ENCODE measurements at places on chromosomes 7 and 10.

DNA sequence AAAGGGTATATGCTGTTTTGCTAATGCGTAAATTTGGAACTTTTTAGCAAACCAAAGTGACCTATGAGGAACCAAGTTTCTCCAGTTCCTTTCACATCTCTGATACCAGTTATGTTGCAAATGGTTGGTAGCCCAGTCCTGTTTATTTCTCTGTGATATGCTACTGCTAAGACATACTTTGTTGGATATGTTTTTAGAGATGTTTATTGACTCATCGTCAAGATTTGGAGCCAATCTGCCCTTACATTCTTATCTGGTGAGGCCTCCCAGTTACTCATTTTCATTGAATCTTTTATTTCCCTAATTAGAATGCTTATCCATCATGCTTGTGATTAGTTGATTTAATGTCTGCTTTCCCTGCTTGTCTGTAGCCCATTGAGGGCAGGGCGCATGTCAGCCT is 58.9 kb downstream of the LRGUK start:
- no peak for DNase-seq

GRCh38 chr10:613271-614138 is 76.0 kb downstream of the DIP2C start:
- DNase-seq, result no peak

DNA sequence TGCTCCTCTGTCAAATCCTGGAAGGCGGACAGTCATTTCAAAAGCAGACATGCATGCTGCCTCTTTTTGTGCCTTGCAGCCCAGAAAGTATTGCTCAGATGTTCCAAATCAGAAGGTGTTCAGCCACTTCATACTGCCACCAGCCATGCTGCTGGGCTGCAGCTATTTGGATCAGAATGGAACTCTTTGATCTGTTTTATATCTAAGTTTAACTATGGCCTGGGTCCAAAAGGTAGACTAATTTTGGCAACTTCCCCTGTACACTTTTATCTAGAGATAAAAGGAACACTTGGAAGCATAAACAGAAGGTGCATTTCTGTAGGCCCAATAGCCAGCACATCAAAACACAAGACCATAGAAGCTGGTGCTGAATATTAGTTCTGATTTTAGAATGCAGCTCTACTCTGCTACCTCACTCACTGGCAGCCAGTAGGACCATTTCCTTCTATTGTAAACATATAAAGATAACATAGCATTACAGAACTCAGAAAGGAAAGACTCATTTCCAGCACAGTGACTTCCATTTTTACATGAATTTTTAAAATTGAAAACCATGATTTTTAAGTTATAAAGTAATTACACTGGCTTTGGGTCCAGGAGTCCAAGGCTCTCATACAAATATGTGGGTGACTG is 143.1 kb upstream of the CAV2 start:
- no peak for DNase-seq

DNA sequence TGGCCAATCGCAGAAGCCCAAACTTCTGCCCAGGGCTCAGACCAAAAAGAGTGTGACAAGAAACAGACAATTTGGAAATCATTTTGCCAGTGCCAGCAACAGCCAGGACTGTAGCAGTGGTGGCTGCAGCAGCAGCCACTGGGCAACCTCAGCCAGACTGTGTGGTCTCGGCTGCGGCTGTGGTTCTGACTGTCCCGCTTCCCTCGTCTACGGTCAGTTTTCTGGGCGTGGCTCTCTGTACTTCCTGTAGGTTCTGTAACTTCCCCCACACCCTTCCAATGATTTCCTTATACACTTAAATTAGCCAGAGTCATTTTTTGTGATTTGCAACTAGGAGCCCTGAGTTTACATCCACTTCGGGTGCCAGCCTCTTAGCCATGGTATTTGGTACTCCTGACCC is 39.9 kb downstream of the CYTH3 start:
- no peak for DNase-seq

DNA sequence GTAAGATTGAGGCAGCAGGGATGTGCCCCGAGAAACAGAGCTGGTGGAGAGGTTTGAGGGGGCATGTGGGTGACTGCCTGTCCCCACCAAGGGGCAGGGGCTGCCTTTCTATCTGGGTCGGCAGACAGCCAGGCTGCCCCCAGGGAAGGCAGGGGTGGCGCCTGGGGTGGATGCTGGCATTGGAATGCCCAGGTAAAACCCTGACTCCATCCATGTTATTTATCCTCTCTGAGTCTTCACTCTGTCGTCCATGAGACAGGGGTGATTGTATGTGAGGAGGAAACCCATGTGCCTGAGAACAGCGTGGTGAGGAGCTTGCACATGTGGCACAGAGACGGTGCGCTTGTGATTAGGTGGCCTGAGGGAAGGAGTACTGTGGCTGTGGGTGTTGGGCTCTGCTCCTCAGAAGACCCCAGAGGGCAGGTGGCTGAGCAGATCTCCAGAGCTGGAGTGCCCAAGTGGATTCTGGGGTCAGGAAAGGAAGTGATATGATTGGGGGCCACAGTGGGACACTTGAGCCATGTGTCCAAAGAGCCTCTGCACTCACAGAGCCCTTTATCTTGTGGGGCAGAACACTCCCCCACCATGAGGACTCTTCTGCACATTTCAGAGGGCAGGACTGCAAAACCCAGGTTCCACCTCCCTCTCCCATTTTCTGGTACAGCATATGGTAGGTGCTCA is 100.4 kb upstream of the RET start:
- DNase-seq, result no peak

DNA sequence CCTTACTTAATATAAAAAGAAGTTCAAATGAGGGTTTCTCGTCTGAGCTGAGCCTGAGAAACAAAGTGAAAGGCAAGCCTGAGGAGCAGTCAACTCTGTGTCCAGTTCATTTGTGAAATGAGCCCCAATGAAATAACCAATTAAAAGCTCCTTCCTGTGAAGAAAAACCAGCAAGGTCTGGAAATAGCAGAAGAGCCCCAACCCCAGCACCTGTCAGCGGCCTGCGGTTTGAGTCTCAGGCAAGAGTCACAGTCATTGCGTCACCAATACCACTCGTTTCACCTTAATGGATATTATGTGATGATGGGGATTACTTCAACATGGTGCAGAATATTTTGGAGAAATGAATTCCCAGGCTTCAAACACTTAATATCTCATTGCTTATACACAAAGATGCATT is 211.3 kb upstream of the DPP6 start:
- DNase-seq, result no peak

GRCh38 chr7:30162622-30163124 is 27.9 kb downstream of the MTURN start:
- DNase-seq, result no peak

GRCh38 chr10:10273661-10274060 is 744.0 kb upstream of the CELF2 start:
- no peak for DNase-seq

- no peak for DNase-seq
Measured at GRCh38 chr7:152504367-152504766, 68.6 kb upstream of the KMT2C start.

Measured in activated T-cell treated with anti-CD3 and anti-CD28 coated beads for 24 hours (primary cell).